ENCODE measurements at places on chromosomes 6 and 20.

DNA sequence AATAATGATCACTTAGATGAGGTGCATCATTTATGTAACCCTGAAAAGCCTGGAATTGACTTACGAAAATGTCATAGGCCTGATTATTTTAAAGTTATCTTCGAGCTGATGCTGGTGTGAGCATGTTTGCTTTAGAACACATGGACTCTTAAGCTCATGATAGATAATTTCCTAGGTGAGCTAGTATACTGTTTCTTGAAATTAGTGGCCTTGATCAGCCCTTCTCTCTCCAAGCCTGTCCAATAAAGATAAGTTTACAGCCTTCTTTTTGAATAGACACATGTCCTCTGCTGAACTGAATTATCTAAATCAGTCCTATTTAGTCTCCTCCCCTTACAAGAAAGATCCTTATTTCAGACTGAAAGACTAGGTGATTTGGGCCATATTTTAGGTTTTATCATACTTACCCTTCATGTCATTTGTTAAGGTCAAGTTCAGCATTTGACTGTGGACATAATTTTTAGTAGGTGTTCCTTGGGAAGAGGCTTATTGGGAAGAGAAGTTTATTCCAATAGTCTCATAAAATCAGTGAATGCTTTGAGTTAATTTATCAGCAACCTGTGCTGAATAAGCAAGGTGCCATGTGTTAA is 15.3 kb downstream of the FOXO3 start:
- no peak for DNase-seq

GRCh38 chr20:10221021-10221420 is 2.4 kb downstream of the SNAP25 start:
- no peak for DNase-seq

GRCh38 chr6:111259089-111259831 is 172.0 kb downstream of the SLC16A10 start:
- peak; percentile 100 for DNase-seq

DNA sequence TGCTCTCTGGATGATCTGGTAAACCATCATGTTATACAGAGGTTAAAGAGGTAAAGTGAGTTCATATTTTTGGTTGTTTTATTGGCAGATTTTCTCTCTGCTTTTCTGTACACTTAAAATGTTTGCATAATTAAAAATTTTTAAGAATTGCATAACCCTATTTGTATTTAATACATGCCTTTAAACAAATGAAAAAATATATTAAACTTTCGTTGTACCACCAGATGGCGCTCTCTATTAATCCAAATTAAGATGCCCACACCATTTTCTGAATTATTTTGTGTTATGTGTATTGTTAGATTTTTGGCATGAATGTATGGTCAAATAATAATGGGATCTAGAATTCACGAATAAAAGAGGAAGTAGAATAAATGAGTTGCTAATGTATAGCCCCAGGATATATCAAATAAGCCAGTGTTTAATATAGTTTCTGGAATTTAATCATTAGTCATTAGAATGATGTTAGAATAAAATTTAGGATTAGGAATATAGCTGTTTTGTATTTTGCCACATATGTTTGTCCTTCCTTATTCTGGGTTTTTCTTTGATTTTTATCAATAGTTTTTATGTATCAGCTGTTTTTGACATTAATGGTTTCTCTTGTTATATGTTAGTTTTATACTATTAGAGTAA is 38.9 kb downstream of the SMAP1 start:
- DNase-seq: no peak

DNA sequence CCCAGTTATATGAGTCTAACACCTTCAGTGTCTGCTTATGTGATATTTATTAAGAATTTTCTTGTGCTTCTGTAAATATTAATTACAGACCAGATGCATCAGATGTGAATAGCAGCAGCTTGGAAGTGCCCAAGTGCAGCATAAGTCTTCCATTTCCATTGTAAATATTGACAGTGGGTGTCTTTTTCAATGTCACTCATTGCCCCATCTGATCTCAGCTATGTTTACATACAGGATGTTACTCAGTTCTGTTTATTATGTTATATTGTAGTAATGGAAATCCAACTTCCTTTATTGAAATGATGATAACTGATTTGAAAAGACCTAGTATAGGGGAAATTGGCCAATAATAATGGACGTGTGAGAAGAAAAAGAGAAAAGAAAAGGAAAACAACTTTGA is 296.7 kb downstream of the SAMD5 start:
- DNase-seq: no peak

DNA sequence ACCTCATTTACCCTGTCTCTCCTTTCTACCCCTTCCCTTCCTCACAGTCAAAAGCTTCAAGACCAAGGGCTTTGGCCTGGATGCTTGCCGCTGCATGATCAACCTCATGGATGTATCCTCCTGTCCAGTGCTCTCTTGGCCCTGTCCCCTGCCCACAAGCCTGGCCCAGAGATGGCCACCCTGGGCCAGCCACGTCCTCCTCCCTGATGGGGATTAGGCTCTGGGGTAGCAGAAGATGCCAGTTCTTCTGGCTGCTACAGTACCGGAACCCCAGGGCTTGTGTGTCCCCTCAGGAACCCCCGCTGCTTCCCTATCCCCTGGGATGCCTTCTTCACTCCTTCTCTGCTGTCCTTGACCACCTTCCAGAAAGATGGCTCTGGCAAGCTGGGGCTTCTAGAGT is 22.3 kb downstream of the CAPN11 start:
- DNase-seq: no peak

GRCh38 chr6:163901681-163902080 is 487.2 kb downstream of the QKI start:
- DNase-seq: no peak

DNA sequence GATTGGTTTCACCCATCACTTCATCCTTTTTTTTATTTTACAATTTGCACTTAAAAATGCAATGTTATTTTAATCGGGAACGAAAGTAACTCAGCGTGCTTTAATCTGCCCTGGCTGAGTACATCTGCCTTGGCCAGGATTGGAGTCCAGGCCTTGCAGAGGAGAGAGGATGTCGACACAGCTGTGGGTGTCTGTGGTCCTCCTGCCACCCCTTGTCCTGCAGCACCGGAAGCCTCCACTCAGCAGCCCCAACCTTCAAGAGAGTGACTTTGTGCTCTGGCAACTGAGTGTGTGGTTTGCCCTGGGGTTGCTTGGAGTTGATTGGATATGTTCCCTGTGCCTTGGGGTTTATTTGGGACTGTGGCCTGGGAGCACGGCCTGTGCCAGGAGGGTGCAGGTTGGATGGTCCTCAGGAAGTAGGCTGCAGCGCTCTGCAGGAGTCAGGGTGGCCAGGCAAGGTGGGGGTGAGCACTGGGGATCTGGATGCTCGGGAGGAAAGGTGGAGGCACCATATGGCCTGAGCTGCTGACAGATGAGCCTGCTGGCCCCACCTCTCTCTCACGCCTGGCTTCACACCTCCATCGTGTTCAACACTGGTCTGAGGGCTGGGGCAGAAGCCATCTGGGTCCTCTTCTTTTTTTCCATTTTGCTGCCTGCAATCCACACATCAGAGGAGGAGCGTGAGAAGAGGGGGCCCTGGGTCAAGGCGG is 4.3 kb downstream of the MYT1 start:
- DNase-seq: no peak

Measured in HEK293T (cell line).